Tongue (tissue), 3 donors: ENCODE measurements at places on chromosomes 2 and 18. TPM values are rescaled to one million over a fixed set of nuclear protein-coding genes. Genes with fewer than 3 reads are reported as not detected.

Gene LIPG
- total RNA-seq = 2.9 TPM

DNA sequence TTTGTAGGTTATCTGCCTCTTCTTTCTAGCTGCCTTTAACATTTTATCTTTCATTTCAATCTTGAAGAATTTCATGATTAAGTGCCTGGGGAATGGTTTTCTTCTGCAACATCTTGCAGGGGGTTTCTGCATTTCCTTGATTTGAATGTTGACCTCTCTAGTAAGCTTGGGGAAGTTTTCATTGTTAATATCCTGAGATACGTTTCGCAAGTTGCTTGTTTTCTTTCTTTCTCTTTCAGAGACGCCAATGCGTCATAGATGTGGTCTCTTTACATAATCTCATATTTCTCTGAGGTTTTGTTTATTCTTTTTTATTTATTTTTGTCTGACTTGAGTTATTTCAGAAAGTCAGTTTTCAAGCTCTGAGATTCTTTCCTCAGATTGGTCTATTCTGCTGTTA, 225.7 kb downstream of the XIRP2 start:
- DNase-seq = no peak

GRCh38 chr2:236616624-236617023, 47.0 kb downstream of the ACKR3 start:
- peak; percentile 20 for DNase-seq

GRCh38 chr2:69643602-69644505, at the start of gene AAK1:
Gene AAK1 (minus strand): TSS chr2:69643739. CDS start chr2:69643040, 699 bp downstream.
- DNase-seq = peak; percentile 96

GRCh38 chr2:188701836-188702235, 272.3 kb upstream of the COL3A1 start:
- no peak for DNase-seq

DNA sequence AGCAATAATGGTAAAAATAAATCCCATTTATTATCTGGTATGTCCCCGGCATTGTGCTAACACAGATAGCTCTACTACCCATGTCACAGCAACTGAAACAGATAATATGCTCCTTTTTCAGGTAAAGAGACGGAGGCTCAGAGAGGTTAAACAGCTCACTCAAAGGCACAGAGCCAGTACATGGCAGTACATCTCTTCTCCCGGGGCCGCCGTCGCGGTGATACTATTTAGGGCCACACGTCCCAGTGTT, 693 bp upstream of the PDK1 start:
- DNase-seq = no peak

DNA sequence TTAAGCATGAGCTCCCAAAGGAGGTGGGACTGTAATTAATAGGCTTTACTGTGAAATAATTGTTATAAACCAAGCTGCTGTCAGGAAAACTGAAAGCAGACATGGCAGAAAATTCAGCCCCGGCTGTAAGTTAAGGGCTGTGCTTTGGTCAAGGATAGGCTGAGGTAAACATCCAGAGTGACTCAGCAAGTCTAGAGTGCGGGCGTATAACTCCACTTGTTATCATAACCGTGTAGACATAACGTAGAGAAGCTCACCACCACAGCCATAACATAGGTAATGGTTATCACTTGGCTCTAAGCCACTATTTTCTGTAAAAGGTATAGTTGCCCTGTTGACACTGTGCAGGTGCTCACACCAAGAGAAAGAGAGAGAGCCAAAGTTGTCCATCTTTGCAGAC, 316.8 kb downstream of the DCDC2C start:
- no peak for DNase-seq
